AG09309 (cell line): ENCODE measurements at places on chromosomes 2 and 18.

- no peak for DNase-seq
Measured at GRCh38 chr18:58966704-58967103, 102.0 kb downstream of the ZNF532 start.

- no peak for DNase-seq
Measured at GRCh38 chr18:22348521-22349316, 69.0 kb downstream of the CTAGE1 start.

GRCh38 chr2:188645986-188646385, 328.2 kb upstream of the COL3A1 start:
- DNase-seq: no peak

DNA sequence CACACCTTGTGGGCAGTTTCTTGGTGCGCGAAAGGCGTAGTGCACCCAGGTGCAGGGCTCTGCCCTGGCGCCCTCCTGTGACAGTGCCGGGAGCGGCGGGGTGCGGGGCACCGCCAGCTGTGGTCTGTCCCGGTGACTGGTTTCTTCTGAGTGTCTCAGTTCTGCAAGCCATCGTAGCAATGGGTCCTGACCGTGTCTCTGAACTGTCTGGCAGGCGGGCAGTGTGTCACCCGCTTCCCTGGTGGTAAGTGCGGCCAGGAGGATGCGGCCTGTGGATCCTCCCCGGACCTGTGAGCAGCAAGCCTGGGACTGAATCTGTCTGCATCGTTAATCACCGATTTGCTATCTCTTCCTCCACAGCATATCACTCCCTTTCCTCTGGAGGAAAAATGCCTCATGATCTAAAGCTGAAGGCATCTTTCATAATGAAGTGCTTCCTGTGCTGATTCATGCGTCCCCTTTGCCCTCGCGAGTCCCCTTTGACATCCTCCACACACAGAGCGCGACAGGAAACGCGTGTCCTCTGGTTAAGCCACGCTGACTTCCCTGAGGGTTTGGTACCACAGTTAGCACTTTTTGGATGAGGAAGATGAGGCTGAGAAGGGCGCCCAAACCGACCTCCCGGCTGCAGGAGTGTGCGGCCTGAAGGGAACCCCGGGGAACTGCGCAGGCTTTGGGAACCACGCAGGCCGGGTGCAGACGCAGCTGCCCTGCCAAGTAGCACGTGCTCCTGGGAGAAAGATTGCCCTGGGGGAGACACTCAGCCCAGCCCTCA, 416.0 kb upstream of the HS6ST1 start:
- no peak for DNase-seq

DNA sequence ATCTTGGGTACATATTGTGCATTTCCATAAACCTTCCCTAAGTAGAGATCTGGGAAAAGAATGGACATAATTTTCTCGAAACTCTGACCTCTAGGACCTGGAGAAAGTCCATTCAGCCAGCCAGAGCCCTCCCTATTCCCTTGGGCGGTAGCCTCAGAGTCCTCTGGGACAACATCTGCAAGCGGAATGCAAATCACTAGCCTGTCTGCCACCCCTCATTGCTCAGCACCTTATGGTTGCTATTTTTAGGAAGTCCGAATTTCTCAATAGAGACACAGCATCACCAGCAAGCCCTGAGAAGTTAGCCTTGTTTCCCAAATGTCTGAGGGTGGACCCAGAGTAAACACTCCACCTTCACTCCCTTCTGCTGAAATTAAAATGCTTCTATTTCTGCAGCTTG, 17.6 kb upstream of the CD28 start:
- peak; percentile 75 for DNase-seq

GRCh38 chr2:204027091-204027490, 90.5 kb downstream of the ICOS start:
- no peak for DNase-seq

GRCh38 chr2:130372833-130373807, 17.3 kb downstream of the PTPN18 start:
- DNase-seq: no peak

DNA sequence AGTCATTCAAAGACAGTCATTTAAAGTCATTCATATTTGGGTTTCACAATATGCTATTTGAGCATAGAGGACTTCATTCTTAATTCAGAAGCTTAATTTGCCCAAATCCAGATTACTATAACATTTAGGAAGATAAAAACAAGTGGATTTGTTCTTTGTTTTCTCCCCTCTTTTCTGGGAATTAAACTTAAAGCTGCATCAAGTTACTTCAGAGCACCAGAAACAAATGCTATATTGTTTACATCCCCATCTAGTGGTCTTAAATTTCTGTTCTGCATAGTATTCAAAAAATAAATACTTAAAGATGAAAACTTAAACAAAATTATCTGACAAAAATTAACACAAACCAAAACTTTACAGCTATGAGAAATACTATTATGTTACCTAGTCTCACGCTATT, 34.7 kb upstream of the MARCHF7 start:
- DNase-seq: no peak

- DNase-seq: no peak
Measured at GRCh38 chr18:23378302-23378686, 74.8 kb upstream of the RIOK3 start.

- DNase-seq: no peak
Measured at GRCh38 chr2:118604371-118604770, 243.1 kb downstream of the EN1 start.

DNA sequence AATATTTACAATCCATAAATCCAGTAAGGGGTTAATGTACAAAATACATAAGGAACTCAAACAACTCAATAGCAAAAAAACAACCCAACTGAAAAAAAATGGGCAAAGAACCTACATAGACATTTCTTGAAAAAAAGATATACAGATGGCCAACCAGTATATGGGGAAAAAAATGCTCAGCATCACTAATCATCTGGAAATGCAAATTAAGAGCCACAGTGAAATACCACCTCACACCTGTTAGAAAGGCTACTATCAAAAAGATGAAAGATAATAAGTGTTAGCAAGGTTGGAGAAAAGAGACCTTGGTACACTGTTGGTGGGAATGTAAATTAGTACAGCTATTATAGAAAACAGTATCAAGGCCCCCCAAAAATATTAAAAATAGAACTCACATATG, 14.6 kb downstream of the AP1S3 start:
- no peak for DNase-seq

DNA sequence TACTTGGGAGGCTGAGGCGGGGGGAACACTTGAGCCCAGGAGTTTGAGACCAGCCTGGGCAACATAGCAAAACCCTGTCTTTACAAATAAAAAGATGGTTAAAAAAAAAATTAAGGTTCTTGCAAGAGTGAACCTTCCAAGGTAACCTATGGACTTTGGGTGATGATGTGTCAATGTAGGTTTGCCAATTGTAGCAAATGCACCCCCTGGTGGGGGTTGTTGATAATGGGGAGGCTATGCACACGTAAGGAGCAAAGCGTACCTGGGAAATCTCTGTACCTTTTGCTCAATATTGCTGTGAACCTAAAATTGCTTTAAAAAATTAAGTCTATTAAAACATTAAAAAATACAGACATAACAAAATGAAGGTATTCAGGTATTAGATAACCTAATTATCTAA, 70.4 kb downstream of the CWC22 start:
- no peak for DNase-seq

DNA sequence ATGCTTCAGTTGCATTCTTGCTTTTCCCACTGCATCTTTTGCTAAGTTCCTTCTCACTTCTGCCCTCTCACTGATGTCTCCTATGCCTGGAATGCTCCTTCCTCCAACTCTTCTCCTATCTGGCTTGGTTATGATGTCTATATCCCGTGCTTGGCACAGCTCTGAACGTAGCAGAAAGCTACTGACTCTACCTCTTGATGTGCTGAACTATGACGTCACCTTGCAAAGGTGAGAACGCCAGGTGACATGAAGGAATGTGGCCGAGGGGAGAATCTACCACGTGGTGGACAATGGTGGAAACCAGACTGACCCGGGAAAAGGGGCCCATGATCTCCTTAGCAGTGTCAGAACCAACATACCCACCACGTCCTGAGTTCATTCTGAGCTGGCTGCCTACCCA, 209.7 kb downstream of the SH3BP4 start:
- no peak for DNase-seq

DNA sequence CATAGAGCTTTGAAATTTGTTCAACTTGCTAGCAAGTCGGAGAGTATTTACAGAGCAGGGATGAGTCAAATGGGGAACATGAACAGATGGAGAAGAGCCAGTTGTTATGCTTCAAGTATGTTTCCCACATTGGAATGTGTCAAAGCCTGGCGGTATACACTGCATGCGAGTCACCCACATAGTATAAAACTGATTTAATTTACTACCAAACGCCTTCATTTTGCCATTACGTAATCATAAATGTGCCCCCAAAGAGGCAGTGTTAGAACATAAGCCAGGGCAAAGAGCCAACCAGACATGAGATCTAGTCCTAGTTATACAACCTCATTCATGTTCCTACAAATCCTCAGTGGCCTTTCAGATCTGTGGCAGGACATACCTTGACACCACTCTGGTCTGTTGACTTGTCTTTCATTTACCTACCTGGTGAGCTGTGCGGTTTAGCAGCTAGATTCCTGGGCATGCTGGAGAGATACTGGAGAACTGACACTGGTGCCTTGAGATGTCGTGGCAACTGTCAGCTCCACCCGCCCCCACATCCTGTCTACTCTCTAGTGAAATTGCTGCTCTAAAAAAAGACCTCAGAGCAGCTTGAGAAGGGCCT, 21.7 kb upstream of the NRP2 start:
- DNase-seq: peak; percentile 89

GRCh38 chr2:216653931-216654365, 20.7 kb downstream of the IGFBP2 start:
- no peak for DNase-seq

- no peak for DNase-seq
Measured at GRCh38 chr2:123732563-123732962, 292.5 kb upstream of the CNTNAP5 start.

GRCh38 chr2:185145316-185146121, 547.2 kb downstream of the ZNF804A start:
- no peak for DNase-seq

DNA sequence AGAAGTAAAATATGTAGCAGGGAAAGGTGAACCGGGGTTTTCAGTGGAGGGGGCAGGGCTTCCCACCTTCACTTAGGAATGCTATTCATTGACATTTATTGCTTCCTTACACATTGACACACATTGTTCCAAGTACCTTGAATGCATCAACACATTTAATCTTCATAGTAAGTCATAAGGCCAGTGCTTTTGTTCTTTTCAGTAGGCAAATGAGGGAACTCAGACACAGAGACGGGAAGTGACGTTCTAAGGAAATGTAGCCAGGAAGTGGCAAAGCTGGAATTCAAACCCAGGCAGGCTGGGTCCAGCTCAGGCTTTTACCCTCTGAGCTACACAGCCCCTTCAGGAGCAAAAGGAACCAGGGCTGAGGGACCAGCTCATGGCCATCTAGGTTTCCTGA, 20.7 kb downstream of the BMP10 start:
- no peak for DNase-seq

DNA sequence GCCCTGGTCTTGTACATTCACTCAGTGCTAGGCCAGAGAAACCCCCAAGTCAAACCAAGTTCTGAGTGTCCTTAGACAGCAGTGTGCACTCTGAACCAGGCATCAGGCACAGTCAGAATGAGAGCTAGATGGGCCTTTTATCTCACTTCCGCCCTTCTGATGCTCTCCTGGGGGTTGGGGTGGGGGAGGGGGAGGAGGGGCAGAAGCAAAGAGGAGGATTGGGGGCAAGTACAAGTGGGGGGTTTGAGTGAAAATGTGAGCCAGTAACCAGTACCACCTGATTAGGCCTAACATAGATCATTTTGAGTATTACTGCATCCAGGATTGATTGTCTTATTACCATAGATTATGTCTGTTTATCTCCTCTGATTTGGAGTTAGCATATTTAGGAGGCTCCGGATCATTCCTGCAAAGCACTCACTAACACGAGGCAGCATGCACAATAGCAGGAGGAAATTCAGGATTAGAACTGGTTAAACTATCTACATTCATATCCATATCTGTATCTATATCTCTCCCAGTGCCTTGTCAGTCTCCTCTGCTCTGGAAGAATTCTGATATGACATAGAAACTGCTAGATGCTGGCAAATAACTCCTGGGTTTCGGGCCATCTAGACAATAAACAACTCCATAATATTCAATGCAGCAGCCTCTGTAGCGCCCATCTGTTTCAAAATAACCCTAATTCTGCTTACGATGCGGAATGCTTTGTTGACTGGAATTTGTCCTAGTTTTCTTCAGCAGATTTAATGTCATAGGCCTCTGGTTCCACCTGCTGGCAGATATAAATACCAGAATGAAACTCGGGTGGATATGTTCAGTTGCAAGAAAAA, 149.1 kb downstream of the RHBDD1 start:
- DNase-seq: peak; percentile 57

DNA sequence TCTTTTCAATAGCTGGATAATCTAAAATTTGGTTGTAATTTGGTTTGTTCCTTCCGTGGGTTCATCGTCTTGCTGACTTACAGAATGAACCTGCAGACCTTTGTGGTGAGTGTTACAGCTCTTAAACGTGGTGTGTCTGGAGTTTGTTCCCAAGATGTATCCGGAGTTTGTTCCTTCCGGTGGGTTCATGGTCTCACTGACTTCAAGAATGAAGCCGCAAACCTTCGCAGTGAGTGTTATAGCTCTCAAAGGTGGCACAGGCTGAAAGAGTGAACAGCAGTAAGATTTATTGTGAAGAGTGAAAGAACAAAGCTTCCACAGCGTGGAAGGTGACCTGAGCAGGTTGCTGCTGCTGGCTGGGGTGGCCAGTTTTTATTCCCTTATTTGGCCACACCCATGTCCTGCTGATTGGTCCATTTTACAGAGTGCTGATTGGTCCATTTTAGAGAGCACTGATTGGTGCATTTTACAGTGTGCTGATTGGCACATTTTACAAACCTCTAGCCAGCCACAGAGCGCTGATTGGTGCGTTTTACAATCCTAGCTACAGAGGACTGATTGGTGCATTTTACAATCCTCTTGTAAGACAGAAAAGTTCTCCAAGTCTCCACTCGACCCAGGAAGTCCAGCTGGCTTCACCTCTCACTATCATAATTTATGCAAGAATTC, 16.6 kb downstream of the RALB start:
- no peak for DNase-seq

DNA sequence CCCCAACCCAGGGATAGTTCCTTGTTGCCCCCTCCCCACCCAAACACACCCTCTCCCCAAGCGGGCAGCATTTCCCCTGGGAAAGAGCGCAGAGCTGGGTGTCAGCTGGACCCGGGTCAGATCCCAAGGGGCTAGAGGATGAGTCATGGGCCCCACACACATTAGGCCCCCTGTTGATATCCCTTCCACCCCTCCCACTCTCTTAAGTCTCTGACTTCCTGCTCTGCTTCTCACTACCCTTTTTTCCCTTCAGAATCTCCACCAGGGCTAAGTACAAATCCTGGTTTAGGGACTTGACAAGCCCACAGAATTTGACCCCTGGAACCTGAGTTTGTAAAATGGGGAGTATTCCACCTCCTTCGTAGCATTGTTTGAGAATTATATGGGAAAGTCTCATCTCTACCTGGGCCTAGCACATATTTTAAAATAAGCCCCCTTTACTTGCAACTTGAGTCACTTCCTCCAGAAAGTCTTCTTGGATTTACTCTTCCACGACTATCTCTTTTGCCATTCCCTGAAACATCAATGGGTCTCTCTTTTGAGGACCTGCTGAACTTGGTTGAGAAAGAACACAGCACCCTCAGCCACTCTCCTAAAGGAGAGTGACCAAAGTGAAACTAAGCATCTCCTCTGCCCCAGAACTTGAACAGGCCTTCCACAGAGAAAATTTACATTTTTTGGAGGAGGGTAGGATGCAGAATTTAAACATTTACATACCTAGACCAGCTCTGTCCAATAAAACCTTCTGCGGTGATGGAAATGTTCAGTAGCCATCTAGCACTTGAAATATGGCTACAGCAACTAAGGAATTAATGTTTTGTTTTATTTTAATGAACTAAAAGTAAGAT, 4.7 kb downstream of the RTKN start:
- no peak for DNase-seq

GRCh38 chr2:111022633-111023032, 98.1 kb upstream of the BCL2L11 start:
- no peak for DNase-seq
